ENCODE measurements at places on chromosomes 4 and X. TPM values are rescaled to one million over a fixed set of nuclear protein-coding genes. Genes with fewer than 3 reads are reported as not detected.

Gene MAGEA12
- not detected for total RNA-seq

GRCh38 chr4:116627545-116627944, 457.8 kb downstream of the TRAM1L1 start:
- no peak overlapping the region for H3K4me3 ChIP-seq
- no peaks in the 10 kb centered on the region for H3K4me1 ChIP-seq
- no peaks in the 10 kb centered on the region for H3K36me3 ChIP-seq
- DNase-seq = no peak

Gene LDB2
- total RNA-seq = 14.2 TPM

DNA sequence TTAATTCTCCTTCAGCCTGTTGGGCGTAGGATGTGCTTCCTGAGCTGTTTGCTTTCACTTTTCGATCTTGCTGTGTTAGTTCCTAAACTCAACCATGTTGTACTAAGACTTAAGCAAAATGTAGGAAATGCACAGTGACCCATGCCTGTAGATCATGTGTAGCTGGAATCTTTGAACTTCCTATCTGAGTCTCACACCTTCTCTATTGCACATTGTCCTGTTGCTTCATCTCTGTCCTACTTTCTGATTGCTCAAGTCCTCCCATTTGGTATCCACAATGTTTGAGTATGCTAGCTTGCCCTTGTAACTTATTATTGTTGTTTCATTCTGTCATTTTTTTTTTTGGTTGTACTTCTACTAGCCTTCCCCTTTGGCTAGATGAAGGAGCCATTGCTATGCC, 239.6 kb downstream of the PPP1R2C start:
- H3K4me3 ChIP-seq = no peak overlapping the region
- H3K4me1 ChIP-seq = no peaks in the 10 kb centered on the region
- H3K36me3 ChIP-seq = no peaks in the 10 kb centered on the region
- no peak for DNase-seq

Gene ADH1B
- total RNA-seq = not detected

Gene CRMP1
- total RNA-seq = 40.3 TPM

Gene GYPA
- total RNA-seq = not detected

GRCh38 chr4:94544811-94545210, 93.1 kb downstream of the PDLIM5 start:
- no peak overlapping the region for H3K27ac ChIP-seq
- no peak overlapping the region for H3K4me3 ChIP-seq
- peaks cover 22% of the 10 kb centered on the region for H3K36me3 ChIP-seq

Gene UBA6
- 83.8 TPM for total RNA-seq

DNA sequence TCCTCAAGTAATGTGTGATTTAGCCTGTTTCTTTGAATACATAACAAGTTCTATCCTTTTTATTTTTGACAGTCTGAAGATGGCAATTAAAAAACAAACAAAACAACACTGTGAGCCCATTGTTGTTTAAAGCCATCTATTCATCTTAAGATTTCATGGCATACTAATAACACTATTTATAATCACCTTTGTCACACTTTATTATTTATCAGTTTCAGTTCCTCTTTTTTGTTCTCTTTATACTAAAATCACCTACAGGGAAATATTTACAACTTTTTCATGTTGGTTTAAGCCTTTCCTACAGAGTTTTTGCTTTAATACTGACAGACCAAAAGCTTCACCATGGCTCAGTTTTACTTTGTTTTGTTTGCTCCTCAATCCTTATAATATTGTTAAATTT, 247.4 kb upstream of the CTSO start:
- no peaks in the 10 kb centered on the region for H3K27me3 ChIP-seq
- H3K27ac ChIP-seq = no peak overlapping the region
- H3K4me3 ChIP-seq = no peak overlapping the region
- H3K4me1 ChIP-seq = no peaks in the 10 kb centered on the region
- no peak for DNase-seq
- no peaks in the 10 kb centered on the region for H3K36me3 ChIP-seq

Gene GABRQ
- 1.7 TPM for total RNA-seq

Gene NRK
- 1.5 TPM for total RNA-seq

Gene PABPC1L2A
- 0.31 TPM for total RNA-seq

Gene PGAM4
- not detected for total RNA-seq

DNA sequence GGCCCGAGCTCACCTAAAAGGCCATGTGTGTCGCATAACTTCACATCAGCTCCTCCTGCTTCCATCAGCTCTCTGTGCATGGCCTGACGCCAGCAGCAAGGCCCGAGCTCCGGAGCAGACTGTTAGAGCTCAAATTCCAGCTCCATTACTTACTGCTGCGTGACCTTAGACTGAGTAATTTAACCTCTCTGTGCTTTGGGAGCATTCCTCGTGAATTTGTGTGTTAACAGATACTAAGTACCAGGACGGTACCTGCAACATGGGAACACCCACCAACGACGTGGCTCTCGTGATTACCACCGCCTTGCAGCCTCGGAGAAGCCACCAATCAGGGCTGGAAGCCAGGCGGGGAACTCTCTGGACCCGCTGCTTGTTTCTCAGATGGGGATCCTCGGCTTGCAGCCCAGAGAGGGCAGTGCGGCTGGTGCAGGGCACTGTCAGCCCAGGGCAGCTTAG, 12.9 kb downstream of the LETM1 start:
- no peak for DNase-seq
- H3K27me3 ChIP-seq = no peaks in the 10 kb centered on the region
- peaks cover 47% of the 10 kb centered on the region for H3K36me3 ChIP-seq

Gene PSAPL1
- total RNA-seq = 0.70 TPM

- DNase-seq = no peak
- H3K4me3 ChIP-seq = no peak overlapping the region
- no peaks in the 10 kb centered on the region for H3K27me3 ChIP-seq
- no peaks in the 10 kb centered on the region for H3K36me3 ChIP-seq
- no peaks in the 10 kb centered on the region for H3K4me1 ChIP-seq
Observed at GRCh38 chr4:16843831-16844508, 54.5 kb downstream of the LDB2 start.

Gene SNCA
- total RNA-seq = 11.3 TPM

Gene TEX13D
- total RNA-seq = not detected

DNA sequence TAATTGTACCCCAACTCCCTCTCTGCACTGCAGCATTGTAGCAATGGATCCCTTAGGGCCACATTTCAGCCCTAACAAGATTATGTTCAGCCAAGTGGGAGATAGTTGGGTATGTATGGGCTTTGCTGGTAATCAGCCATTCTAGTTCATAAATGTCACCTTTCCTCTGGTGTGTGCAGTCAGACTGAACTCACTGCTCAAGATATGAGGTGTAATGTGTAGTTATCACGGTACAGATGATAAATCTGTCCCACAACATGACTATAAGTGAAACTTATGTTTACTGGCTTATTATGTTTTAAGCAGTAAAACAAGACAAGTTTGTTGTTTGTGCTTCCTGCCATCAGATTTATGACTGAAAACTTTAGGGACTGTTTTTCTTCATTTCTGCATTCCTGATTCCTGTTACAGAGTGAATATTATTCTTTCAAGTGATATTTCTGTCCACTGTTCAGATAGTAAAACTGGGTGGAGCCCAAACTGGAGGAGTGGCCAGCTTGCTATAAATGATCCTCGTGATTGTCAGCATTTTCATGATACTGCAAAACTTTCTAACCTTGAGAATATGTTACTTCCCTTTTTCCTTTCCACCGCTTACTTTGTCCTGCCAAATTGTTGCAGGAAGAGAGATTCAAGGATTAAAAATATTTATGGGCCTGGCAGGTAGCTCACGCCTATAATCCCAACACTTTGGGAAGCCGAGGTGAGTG, 44.9 kb downstream of the ANAPC4 start:
- no peaks in the 10 kb centered on the region for H3K4me1 ChIP-seq
- no peak for DNase-seq
- H3K27ac ChIP-seq = no peak overlapping the region
- no peaks in the 10 kb centered on the region for H3K27me3 ChIP-seq
- H3K36me3 ChIP-seq = peaks cover 30% of the 10 kb centered on the region
- no peak overlapping the region for H3K4me3 ChIP-seq

Gene UGT2B7
- total RNA-seq = not detected

Gene GTPBP6
- 61.0 TPM for total RNA-seq

DNA sequence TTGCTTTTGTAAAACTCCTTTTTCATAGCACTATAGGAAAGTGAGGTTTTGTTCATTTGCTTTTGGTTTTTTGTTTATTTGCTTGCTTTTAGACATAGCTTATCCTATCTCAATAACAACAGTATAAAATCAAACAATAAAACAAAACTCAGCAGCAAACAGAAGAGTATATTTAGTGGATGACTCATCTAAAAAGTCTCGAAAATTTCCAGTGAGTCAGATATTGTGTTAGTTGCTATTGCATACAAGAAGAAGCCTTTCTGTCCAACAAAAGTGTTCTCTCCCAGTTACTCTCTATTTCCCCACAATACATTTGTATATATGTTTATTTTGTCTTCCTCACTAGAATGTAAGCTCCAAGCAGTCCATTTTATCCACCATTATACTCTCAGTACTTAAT, 36.0 kb upstream of the NPNT start:
- no peak for DNase-seq
- no peaks in the 10 kb centered on the region for H3K27me3 ChIP-seq
- no peaks in the 10 kb centered on the region for H3K4me1 ChIP-seq
- H3K36me3 ChIP-seq = no peaks in the 10 kb centered on the region

Gene ZNF280C
- 13.7 TPM for total RNA-seq

Gene MTCP1
- 12.6 TPM for total RNA-seq

GRCh38 chr4:150219841-150220240, 141.6 kb downstream of the DCLK2 start:
- no peaks in the 10 kb centered on the region for H3K27me3 ChIP-seq
- H3K36me3 ChIP-seq = no peaks in the 10 kb centered on the region
- H3K4me3 ChIP-seq = no peak overlapping the region

DNA sequence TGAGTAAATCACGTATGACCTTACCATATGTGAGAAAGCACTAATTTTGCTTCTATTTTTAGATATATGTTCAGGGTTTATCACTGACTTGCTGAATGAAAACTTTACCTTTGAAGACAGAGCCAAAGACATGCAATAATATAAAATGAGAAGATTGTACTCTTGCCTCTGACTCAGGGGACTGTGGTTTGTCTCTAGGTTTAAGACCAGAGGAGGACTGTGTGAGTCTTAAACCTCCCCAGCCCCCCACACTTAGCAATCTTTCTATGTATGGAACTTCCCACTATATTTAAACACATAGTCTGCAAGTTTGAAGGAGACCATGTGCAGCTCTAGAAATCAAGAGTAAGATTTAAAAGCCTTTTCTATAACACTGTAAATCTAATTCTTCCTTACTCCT, 368.7 kb upstream of the FAM241A start:
- H3K4me3 ChIP-seq = no peak overlapping the region
- no peaks in the 10 kb centered on the region for H3K36me3 ChIP-seq
- H3K27ac ChIP-seq = no peak overlapping the region
- H3K27me3 ChIP-seq = no peaks in the 10 kb centered on the region
- no peaks in the 10 kb centered on the region for H3K4me1 ChIP-seq

Gene SYP
- total RNA-seq = 0.45 TPM

Gene ZNF630
- 4.0 TPM for total RNA-seq

DNA sequence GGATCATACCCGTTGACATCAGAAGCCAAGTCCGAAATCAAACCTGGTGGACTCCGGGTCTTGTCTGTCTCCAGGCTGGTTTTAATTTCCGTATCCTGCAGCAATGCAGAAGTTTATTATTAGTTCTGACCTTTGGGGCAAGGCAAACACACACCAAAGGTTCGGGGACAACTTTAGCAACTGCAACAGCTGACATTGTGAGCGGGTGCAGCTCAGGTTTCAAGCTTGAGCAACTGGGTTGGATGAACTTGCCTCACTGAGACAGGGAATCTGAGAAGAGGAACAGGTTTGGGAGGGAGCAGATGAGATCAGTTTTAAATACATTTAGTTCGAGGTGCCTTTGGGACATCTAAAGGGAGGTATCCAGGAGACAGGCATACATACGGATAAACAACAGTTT, 110.7 kb downstream of the GNL3L start:
- no peaks in the 10 kb centered on the region for H3K4me1 ChIP-seq
- no peaks in the 10 kb centered on the region for H3K36me3 ChIP-seq
- H3K27me3 ChIP-seq = no peaks in the 10 kb centered on the region
- peak overlapping the region; percentile 82 for H3K4me3 ChIP-seq

GRCh38 chr4:52249581-52249980, 198.5 kb downstream of the SPATA18 start:
- no peak overlapping the region for H3K4me3 ChIP-seq

DNA sequence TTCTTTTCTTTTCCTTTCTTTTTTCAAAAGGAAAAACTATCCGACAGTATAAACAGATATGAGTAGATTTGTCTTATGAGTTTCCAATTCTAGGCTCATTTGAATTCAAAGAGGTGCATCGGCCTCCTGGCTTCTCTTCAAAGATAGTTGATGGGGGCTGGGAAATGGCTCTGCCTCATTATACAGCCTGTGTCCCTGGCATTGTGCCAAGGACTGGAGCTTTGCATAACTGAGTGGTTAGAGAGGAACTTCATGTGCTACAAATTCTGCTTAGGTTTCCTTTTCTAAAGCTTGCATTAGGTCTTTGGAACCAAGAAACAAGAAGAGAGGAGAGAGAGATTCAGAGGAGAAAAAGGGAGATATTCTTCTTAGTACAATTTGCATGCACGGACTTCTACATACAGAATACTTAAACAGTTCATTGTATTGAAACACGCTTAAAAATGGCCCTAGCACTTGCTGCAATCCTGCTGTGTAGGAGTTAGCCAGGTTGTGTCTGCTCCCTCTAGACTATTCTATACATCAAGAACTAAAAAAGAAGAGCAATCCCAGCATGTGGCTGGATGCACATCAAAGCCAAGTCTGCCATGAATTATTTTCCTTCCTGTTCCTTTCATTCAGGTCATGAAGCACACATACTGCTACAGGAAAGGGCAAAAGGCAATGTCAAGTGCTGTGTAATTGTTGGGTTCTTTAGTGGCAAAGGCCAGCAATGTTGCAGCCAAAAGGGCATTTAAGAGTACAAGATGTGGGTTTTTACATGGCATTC, 70.9 kb downstream of the INTS12 start:
- no peaks in the 10 kb centered on the region for H3K36me3 ChIP-seq
- no peaks in the 10 kb centered on the region for H3K27me3 ChIP-seq
- no peak for DNase-seq
- peak overlapping the region; percentile 61 for H3K27ac ChIP-seq
- H3K4me3 ChIP-seq = no peak overlapping the region

- DNase-seq = no peak
- no peaks in the 10 kb centered on the region for H3K4me1 ChIP-seq
- H3K36me3 ChIP-seq = peaks cover 11% of the 10 kb centered on the region
- no peaks in the 10 kb centered on the region for H3K27me3 ChIP-seq
- H3K27ac ChIP-seq = no peak overlapping the region
Observed at GRCh38 chr4:77911091-77911490, 48.5 kb downstream of the MRPL1 start.

DNA sequence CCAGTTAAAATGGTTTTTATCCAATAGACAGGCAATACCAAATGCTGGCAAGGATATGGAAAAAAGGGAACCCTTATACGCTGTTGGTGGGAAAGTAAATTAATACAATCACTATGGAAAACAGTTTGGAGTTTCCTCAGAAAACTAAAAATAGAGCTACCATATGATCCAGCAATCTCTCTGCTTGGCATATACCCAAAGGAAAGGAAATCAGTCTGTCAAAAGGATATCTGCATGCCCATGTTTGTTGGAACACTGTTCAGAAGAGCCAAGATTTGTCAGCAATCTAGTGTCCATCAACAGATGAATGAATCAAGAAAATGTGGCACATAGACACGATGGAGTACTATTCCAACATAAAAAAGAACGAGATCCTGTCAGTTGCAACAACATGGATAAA, 91.0 kb upstream of the SH3RF1 start:
- H3K4me1 ChIP-seq = no peaks in the 10 kb centered on the region
- DNase-seq = no peak
- no peak overlapping the region for H3K27ac ChIP-seq
- no peaks in the 10 kb centered on the region for H3K36me3 ChIP-seq
- no peak overlapping the region for H3K4me3 ChIP-seq

Gene SMAD1
- total RNA-seq = 30.0 TPM

Data from endodermal cell (in vitro differentiated cells).